CD8-positive, alpha-beta memory T cell (primary cell): ENCODE measurements at places on chromosomes 12 and 14.

DNA sequence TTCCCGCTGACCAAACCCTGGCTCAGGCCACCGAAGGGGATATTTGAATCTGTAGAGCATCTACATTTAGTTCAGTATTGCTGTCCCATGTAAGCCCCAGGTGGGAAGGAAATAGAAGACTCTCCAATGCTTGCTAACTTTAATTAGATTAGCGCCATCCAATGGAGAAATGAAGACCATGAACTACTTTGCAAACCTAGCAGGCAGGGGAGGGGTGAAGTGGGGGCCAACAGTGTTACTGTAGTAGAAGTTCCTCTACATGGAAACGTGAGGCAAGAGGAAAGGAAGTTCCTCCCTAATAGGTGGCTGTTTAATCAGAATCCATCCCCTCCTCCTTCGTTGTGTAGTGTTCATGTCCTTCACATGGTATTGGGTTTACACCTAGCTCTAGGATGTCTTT is 9.3 kb upstream of the DENND5B start:
- no peak for DNase-seq

- no peak for DNase-seq
These were observed 1277.4 kb downstream of the LRFN5 start for GRCh38 chr14:42884100-42884499.

GRCh38 chr14:104676694-104677511 is 12.5 kb upstream of the INF2 start:
- no peak for DNase-seq

DNA sequence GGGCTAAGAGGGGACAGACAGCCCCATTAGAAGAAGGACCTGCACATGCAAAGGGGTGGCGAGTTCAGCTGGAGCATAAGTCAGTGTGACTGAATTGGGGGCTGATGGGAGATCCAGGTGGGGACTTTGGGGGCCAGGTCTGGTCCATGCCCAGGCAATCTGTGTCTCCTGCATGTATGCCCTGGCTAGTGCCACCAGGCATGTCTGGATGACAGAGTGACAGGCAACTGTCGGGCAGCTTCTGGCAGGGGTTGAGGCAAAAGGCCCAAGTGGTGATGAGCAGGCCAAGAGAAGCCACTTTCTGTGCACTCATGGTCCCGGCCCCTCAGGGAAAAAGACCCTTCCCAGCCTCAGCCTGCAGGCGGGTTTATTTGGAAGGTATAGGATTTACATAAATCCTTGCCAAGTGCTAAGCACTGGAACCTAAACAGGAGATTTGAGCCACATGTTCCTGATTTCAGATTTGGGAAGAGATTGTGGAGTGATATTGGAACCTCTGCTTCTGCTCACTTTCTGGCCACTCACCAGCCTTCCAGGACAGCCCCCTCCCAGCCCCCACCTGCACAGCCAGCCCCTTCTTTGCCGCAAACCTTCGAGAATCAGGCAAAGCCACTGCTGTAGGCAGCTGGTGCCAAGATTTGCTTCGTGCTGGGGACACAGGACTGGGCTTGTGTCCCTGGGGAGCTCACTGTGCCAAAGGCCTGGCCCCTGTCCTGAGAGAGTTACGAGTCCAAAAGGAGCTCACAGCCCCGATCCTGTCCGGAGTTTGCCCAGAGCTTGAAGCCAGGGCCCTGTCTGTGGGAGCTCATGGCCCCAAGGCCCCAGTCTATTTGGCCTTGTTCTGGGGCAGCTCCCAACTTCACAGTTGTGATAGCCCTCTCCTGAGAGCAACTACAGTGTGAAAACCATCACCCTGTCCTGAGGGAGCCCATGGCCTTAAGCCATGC is 232.5 kb upstream of the RTL1 start:
- no peak for DNase-seq

DNA sequence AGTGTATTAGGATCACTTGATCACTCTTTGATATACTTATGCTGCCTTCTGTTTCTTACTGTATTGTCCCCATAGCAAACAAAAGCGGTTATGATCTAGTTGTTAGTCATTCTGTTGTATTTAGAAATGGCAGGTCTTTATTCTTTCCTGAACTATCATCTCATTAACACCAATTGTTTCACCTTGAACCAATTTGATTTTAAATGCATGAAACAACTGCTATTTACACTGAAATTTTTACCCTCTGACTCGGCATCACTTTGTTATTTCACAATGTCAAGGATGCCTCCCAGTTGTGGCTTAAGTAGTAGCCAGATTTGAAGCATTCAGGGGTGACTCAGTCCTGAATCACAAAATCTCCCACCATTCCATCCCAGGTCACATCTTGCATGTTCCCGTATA is 303.5 kb downstream of the EGLN3 start:
- no peak for DNase-seq

DNA sequence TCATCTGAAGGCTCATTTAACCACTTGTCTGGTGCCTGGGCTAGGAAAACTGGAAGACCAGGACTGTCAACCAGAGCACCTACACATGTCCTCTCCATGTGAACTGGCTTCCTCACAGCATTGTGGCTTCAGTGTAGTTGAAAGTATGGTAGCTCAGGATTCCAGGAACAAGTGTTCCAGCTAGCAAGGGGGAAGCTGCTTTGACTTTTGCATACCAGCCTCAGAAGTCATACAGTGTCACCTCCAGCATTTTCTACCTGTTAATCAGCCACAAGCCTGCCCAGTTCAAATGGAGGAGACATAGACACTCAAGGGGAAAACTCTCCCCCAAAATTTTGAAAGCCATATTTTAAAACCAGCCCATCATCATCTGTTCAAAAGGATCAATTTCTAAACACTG is 212.8 kb upstream of the CAND1 start:
- no peak for DNase-seq

GRCh38 chr14:99425272-99425681 is 55.4 kb downstream of the SETD3 start:
- no peak for DNase-seq

DNA sequence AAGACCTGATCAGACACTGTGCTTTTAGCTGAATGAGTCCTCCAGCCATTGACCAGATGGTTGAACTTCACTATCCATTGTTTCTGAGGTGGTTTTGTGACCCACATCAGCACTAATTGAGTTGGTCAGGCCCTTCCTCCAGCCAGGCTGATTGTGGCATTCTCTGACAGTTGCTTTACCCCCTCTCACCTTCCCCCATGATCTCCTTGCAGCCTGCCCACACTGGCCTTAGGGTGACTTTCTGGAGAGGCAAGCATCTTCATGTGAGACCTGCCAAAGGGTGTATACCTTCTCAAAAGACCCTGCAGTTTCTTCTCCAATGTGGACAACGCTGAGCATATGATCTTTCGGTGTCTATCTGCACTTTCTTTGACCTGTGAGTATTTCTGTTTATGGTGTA is 83.9 kb downstream of the GPATCH2L start:
- DNase-seq = no peak

DNA sequence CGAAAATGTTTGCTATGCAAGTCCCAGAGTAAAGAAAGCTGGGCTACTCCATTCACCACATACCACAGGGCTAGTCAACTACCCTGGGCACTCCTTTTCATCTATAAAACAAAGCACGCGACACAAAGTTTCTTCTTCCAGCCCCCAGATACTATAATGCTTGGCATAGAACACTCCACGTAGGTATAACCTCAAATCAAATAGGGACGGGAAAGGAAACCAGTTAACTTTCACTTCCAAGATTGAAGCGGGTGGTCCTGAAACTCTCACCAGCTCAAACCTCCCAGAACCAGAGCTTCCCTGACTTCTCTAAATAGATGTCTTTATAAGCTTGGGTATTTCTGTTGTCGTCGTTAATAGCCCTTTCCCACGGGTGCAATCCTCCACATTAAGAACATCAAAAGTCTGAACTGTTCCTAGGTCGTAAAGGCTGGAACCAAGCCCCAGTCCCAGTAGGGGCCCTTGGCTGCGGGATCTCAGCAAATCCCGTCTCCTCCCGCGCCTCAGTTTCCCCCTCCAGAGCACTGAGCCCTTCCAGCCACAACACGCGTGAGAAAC is 647 bp downstream of the LGMN start:
- peak; percentile 11 for DNase-seq

GRCh38 chr14:73263606-73264005 is 26.3 kb downstream of the PAPLN start:
- no peak for DNase-seq

DNA sequence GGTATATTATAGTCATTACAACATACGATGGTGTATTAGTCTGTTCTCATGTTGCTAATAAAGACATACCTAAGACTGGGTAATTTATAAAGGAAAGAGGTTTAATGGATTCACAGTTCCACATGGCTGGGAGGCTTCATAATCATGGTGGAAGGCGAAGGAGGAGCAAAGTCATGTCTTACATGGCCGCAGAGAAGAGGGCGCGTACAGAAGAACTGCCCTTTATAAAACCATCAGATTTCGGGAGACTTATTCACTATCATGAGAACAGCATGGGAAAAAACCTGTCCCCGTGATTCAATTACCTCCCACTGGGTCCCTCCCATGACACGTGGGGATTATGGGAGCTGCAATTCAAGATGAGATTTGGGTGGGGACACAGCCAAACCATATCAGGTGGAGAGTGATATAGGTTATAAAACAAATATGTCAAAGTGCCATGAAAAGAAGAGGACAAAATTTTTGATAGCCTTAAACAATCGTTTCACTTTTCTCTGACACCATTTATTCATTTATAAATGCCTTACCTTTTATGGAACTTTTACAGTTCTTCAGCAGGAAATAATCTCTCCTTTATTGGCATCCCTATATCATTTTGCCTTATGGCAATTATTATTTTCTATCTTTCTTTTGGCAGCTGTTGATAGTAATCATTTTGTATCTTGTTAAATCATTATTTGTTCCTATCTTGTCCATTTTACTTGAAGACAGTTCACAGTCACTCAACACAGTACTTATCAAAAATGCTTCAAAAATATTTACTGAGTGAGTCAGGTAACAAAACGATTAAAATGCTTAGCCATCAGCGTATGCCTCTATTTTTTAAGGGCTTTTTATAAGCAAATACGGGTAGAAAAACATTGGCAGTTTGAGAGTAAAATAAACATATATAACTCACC is 196.0 kb downstream of the RAD51B start:
- no peak for DNase-seq

DNA sequence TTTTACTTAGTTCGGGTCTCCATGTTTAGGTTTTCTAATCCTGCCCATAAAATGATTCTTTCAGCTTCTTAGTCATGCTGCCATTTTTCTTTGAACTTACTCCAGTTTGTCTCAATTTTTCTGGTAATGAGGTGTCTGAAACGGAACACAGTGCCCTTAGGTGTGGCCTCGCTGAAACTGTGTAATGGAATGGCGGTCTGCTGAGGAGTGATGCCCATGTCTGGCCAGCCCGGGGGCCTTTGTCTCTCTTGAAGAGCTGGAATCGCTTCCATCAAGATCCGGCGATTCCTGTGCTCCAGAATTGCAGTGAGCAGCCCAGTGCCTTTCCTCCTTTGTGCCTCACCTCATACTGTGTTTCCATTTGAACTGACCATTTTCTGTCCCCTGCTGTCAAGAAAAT is 112.5 kb downstream of the FBXL14 start:
- no peak for DNase-seq

- no peak for DNase-seq
These were observed 179.4 kb downstream of the CRADD start for GRCh38 chr12:93856611-93857010.

GRCh38 chr12:10213168-10214135 is 775 bp downstream of the GABARAPL1 start:
- peak; percentile 81 for DNase-seq

- DNase-seq = no peak
These were observed 349.7 kb upstream of the DIO2 start for GRCh38 chr14:80560800-80561657.

GRCh38 chr12:53231671-53231920 is 413 bp downstream of the RARG start:
- DNase-seq = no peak

- no peak for DNase-seq
These were observed 95.6 kb downstream of the GAS2L3 start for GRCh38 chr12:100668945-100669536.

DNA sequence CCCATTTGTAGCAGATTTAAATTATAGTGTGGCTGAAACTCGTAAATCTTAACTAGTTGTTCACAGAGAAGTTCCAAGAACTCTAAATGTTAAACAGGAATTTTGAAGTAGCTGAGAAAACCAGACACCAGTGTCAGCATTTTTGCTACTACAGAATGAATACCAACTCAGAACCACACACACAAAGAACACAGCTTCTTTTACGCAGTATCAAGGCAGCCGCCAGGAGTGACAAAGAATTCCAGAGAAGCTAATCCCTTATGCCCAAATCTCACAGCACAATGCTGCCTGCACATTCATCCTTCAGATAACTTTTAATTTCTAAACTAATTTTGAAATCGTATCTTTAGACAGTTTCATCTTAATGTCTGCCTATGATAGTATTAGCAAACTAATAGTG is 37.4 kb downstream of the SLC6A15 start:
- DNase-seq = no peak

- DNase-seq = no peak
These were observed 24.0 kb downstream of the TTC9 start for GRCh38 chr14:70665448-70666360.

DNA sequence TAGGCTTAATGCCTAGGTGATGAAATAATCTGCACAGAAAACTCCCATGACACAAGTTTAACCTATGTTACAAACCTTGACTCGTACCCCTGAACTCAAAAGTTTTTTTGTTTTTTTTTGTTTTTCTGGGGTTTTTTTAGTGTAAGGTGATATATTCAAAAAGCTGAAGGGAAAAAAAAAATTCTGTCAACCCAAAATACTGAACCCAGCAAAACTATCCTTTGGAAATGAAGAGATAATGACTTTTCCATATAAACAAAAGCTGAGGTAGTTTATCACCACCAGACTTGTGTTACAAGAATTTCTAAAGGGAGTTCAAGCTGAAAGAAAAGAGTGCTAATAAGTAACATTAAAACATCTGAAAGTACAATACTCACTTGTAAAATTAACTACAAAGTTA is 448.1 kb downstream of the KCNH5 start:
- no peak for DNase-seq

DNA sequence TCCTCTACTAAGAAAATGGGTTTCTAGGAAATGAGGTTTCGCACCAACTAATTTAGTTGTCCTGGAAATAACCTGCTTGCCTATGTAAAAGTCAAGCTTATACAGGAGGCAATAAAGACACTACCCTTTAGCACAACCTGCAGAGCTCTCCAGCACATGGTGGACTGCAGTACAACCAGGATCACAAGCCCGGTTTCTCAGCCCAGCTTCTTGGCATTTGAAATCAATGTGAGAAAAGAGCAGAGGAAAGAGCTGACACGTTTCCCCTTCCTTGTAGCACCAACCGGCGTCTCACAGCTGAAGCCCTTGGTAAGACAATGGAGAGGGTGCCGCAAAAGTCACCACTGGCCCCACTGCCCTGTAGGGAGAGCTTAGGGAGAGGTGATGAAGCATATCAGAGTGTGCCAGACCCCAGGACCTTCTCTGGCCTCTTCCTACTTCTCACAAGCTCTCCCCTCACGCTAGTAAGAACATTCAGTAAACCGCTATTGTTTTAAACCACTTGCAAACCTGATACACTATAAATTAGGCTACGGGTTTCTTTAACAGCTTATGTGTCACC is 8.6 kb downstream of the SPTLC2 start:
- DNase-seq = no peak

- no peak for DNase-seq
These were observed 314.3 kb downstream of the TRHDE start for GRCh38 chr12:72586456-72586855.

- no peak for DNase-seq
These were observed 493.5 kb downstream of the NAV3 start for GRCh38 chr12:78324234-78324633.
